ENCODE measurements at places on chromosomes 12 and 14. TPM values are rescaled to one million over a fixed set of nuclear protein-coding genes. Genes with fewer than 3 reads are reported as not detected.

DNA sequence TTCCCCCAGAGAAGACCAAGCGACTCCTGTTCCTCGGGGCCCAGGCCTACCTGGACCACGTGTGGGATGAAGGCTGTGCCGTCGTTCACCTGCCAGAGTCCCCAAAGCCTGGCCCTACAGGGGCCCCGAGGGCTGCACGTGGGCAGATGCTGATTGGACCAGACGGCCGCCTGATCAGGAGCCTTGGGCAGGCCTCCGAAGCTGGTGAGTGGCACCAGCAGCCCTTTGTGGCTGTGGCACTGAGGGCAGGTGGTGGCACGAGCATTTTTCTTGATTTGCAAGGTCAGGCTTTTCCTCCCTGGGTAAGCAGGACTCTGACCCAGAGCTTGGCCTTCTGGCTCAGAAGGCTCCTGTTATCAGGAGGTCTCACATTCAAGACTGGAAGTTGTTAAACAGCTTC lies 2.7 kb downstream of the SIVA1 start:
- DNase-seq: no peak

- DNase-seq: no peak
Observed at GRCh38 chr12:120702637-120703036, 7.6 kb upstream of the UNC119B start.

The BORCS5 gene
- total RNA-seq: 4.0 TPM

The CRIP2 gene
- 137 TPM for total RNA-seq

The TAS2R42 gene
- not detected for total RNA-seq

Measured in dermis microvascular lymphatic vessel endothelial cell (primary cell).